ENCODE measurements at places on chromosomes 13 and 19. TPM values are rescaled to one million over a fixed set of nuclear protein-coding genes. Genes with fewer than 3 reads are reported as not detected.

DNA sequence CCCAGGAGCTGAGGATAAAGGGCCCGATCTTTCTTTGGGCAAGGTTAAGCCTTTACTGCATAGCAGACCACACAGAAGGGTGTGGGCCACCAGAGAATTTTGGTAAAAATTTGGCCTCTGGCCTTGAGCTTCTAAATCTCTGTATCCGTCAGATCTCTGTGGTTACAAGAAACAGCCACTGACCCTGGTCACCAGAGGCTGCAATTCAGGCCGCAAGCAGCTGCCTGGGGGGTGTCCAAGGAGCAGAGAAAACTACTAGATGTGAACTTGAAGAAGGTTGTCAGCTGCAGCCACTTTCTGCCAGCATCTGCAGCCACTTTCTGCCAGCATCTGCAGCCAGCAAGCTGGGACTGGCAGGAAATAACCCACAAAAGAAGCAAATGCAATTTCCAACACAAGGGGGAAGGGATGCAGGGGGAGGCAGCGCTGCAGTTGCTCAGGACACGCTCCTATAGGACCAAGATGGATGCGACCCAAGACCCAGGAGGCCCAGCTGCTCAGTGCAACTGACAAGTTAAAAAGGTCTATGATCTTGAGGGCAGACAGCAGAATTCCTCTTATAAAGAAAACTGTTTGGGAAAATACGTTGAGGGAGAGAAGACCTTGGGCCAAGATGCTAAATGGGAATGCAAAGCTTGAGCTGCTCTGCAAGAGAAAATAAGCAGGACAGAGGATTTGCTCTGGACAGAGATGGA, 8.4 kb upstream of the CEACAM19 start:
- DNase-seq: no peak

DNA sequence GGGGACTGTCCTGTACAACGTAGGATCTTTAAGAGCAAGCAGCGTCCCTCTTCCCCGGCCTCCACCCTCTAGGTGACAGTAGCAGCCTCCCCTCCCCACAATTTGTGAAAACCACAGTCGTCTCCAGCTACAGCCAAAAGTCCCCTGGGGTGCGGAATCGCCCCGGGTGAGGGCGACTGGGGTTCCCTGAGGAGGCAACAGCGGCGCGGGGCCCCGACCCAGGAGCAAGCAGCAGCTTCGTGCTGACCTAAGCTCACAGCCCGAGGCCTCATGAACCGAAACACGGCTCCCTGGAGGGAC, 322 bp downstream of the ZNF558 start:
- no peak for DNase-seq

DNA sequence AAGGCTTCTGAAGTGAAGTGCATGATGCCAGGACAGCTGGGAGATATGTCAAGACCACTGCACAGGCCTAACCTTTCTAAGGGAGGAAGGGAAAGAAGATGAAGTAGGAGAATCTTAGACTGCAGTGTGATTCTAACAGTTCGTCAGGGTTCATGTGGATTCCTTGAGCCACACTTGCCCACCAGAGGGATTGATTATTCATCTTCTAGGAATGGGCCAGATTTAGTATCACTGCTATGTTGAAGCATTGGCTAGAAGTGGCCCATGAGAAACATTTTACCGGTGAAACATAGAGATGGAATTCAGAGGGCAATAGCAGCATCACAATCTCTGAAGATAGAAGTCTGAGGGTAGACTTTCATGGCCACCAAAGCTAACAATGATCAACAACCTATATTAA, 550.8 kb upstream of the SLITRK1 start:
- no peak for DNase-seq

TEX101 gene
- not detected for total RNA-seq

SHANK1 gene
- total RNA-seq: 0.22 TPM

ZNF776 gene
- 12.5 TPM for total RNA-seq

GRCh38 chr13:50940509-50940908, 30.9 kb downstream of the RNASEH2B start:
- no peak for DNase-seq

DNA sequence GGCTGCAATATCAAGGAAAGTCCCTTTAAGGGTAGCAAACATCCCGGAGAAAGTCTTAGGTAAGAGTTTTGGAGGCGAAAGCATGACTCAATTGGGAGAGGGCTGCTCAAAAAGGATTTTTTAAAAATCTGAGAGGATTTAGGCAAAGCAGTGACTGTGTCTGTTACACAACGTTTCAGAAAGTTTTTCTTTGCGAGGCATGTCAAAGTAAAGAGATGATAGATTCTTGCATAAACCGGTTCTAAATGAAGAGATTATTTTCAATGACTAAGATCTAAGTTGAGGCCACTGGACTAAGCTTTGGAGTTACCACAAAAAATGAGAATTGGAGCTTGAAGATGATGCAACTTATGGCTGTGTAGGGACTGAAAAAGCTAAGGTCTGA, 43.7 kb upstream of the ENOX1 start:
- no peak for DNase-seq

ZNF439 gene
- total RNA-seq: 3.4 TPM

GRCh38 chr19:18399008-18399407, 1.6 kb upstream of the LRRC25 start:
- peak; percentile 69 for DNase-seq

- DNase-seq: no peak
Observed at GRCh38 chr19:53647792-53648191, 16.0 kb downstream of the DPRX start.

DNA sequence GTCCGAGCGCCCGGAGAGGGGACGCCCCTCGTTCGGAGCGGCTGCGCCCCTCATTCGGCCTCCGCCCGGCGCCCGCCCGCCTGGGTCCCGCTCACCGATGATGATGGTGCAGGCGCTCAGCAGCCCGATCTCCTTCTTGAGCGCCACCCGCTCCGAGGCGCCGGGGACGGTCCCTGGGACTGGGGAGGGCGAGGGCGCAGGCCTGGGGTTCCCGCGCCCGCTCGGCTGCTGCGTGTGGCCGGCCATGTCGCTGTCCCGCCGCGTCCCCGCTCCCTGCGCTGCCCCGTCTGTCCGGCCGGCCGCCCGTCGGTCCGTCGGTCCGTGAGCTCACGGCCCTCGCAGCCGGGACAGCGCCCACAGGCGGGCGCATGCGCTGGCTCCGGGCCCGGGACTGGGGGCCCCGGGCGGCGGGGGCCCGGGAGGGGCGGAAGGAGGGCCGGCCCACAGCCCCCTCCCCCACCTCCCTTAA, at the start of gene SLC7A10:
Gene SLC7A10 (minus strand): TSS at position 393 of the 469 bp plus-strand sequence. CDS start 147 bp downstream, at position 246.
- DNase-seq: peak; percentile 25

DNA sequence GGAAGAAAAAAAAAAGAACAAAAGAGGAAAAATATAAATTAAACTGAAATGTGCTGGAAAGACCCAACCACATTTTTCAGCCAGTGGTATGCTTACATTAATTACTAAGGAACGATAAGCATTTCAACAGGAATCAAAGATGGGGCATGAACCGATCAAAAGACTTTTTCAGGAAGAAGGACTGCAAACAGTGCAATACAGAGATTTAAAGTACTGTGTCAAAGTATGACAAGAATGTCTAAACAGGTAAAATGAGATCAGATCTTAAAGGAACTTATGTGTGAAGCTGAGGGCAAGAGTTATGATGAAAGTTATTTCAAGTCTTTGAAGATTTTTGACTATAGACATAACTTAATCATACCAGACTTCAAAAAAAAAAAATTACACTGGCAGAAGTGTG, 1761.8 kb downstream of the SLITRK5 start:
- DNase-seq: no peak

GFY gene
- total RNA-seq: not detected

TMEM221 gene
- not detected for total RNA-seq

GNG14 gene
- total RNA-seq: not detected

- DNase-seq: no peak
Observed at GRCh38 chr19:55436847-55437246, 6.3 kb downstream of the SHISA7 start.

DNA sequence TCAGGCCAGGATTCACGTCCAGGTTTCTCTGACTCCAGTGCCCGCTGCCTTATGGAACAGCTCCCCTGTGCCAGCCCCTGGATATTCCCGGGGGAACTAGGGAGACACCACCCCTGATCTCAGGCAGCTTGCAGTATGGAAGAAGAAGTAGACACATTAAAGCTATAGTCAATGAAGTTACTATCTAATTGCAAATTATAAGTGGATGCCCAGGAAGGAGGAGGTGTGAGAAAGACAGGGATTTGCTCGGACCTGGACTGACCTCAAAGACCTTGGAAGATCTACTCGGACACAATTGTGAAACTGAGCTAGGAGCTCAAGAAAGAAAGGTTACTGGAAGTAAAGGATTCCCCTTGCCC, 10.4 kb downstream of the SIGLEC11 start:
- no peak for DNase-seq

- DNase-seq: peak; percentile 71
Observed at GRCh38 chr13:41311406-41312175, 524 bp downstream of the NAA16 start.

DNA sequence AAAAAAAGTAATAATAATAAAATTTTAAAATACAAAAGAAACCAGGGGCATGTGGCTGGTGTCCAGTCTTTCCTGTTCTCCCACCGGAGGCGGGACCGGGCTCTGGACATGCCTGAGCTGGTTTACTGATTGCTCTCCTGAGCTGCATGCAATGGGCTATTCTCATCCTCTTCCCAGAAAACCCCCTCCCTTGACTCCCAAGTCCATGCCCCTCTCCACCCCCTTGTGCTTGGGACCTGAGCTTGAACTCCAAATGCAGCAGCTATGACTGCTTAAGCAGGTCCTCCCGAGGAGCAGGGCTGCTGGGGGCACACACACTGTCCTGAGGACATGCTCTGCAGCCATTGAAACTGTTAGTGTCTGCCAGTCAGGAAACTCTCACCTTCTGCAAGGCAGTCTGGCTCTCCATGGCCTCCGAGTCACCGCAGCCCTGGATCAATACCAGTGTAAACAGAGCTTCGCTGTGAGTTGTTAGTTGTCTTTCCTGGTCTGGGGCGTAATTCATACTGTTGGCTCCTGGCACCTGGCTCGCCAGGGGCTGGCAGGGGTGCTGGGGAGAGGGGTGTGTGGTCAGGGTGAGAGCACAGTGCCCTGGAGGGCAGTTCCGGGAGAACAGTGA, 41.6 kb upstream of the CHST8 start:
- DNase-seq: no peak

DNA sequence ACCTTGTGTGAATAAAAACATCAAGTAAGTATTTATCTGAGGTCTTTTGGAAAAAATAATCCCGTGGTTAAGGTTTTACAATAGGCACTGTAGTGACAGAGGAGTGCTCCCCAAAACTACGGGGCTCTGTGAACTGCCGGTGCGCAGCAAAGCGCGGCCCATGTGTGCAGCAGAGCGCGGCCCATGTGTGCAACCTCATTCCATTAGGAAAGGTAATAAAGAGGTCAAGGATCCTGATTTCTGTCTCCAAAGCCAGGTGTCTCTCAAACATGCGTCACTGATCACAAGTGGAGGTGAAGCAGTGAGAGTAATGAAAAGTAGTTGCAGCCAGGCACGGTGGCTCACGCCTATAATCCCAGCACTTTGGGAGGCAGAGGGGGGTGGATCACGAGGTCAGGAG, 58.7 kb downstream of the MRPL57 start:
- DNase-seq: peak; percentile 65

- no peak for DNase-seq
Observed at GRCh38 chr13:112928972-112929782, 39.8 kb upstream of the MCF2L start.

DNA sequence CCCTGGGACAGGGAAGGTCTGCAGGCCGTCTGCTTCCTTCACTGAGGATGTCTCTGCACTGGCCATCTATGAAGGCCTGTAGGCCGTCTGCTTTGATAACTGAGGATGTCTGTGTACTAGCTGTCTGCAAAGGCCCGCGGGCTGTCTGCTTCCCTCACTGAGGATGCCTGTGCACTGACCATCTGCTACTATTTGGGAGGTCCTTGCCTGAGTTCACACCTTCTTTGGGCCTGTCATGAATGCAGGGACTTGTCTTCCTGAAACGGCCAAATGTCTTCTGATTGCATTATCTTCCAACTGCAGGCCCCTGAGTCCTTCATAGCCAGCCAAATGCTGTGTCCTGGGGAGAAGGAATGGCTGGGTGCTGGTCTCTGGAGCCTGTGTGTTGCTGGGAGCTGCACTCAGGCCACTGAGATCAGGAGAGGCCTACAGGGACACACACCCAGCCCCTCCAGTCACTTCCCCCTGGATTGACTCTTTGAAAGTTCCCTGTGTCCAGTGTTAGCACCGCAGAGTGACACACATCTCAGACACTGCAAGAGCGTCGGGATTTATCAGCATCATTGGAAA, 72.9 kb downstream of the TEX29 start:
- DNase-seq: peak; percentile 17

- DNase-seq: no peak
Observed at GRCh38 chr13:20492641-20493040, 33.0 kb downstream of the CRYL1 start.

CCDC8 gene
- 28.9 TPM for total RNA-seq

DNA sequence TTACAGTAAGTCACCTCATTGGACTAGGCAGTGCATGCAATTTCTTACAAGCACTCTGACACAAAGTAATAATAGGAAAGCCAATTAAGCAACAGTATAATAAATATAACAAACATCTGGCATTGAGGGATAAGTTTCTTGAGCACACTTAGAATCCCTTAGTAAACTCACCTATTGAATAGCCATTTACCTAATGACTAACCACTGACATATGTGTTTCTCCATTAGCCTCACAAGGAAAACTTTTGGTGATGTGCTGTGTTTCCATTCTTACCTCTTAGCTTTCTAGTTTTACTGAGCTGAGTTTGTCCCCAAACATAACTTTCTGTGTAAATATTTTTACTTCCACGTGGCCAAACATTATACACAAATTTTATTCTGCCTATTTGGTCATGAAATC, 47.4 kb upstream of the PCDH9 start:
- no peak for DNase-seq

DNA sequence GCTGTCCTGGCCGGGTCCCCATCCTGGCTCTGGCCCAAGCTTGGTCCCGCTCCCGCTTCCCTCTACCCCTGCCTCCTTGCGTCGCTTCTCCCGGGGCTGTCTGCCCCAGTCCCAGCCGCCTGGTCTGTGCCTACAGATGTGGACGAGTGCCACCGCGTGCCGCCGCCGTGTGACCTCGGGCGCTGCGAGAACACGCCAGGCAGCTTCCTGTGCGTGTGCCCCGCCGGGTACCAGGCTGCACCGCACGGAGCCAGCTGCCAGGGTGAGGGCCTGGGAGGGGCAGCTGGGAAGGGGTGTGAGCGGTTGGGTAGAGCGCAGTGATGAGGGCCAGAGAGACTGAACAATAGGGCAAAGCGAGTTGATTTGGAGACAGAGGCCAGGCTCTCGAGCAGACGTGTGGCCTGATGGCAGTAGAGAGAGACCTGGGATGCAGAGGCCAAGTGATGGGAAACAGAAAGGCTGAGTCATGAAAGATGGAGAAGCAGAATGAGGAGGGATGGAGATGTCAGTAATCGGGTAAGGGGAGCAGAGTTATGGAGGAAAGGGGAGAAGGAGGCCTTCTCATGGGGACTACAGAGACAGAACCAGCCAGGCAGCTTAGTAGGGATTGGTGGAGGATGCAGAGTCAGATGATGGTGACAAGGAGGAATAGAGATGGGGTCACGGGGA, 9.4 kb downstream of the LTBP4 start:
- DNase-seq: peak; percentile 84

TMEM38A gene
- total RNA-seq: 42.7 TPM

RNF225 gene
- total RNA-seq: not detected

Measured in Right ventricle myocardium inferior (tissue), 1 donor.